Lung microvascular endothelial cell (primary cell): ENCODE measurements at places on chromosomes 11 and 22. TPM values are rescaled to one million over a fixed set of nuclear protein-coding genes. Genes with fewer than 3 reads are reported as not detected.

CSF2RB gene
- 1.4 and 2.0 TPM in 2 replicates for total RNA-seq

POU2AF1 gene
- total RNA-seq = not detected in 2 replicates

CLTCL1 gene
- 2.0 and 4.0 TPM in 2 replicates for total RNA-seq

TIMM8B gene
- 98.1 and 115 TPM in 2 replicates for total RNA-seq

FAT3 gene
- under 0.01 TPM in 2 replicates for total RNA-seq

KDM4E gene
- total RNA-seq = not detected in 2 replicates

RFPL2 gene
- total RNA-seq = not detected in 2 replicates

CD6 gene
- not detected in 2 replicates for total RNA-seq

ZNF214 gene
- total RNA-seq = 0.20 and 0.65 TPM in 2 replicates
